ENCODE measurements at places on chromosomes 1 and 21.
A peak's percentile ranks its signal among the peaks of the same experiment; 100 is the strongest.

DNA sequence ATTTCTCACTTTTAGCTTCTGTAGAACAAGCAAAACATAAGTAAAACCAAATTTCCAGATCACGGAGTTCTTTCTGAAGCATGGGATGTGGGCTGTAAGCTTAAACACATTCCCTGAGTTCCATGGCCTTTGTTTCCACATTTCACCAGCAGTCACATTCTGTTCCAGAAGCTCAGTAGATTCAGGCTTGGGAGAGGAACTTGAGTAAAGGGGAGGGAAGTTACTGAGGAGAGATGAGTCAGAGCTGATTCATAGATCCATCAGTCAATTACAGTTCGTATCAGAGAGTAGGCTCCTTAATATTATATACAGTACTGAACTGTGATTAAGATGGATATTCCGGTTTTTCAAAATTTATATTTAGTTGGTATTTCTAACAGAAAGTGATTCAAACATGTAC, 614.3 kb downstream of the NCAM2 start:
- DNase-seq: no peak

DNA sequence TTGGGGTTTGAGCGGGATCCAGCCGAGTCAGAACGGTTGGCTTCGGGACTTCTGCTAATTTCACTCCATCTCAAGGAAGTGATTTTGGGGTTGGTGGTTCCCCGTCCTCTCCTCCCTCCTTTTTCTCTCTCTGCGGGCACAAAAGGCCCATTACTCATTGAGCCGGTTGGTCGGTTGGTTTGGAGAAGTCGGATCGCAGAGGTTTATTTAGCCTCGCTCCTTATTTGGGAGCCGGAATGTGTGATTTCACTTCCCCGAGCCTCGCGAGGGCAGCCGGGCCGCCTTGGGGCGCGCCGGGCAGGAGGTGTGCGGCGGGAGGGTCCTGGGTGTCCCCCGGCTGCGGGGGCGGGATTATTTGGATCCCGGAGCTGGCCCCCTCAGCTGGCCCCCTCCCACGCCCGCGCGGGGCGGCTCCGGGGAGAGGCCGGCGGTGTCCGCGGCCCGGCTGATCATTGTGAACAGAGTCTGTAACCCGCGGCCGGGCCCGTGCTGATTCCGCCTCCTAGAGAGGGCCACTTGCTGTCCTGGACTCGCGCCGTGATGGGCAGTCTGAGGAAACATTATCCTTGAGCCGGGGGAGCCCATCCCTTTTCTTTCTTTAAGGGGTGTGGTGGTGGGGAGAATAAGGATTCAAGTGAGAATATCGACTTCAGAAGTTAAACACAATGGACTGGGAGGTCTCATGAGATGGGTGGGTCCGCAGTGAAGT, 1.2 kb downstream of the MAPKAPK2 start:
- no peak for DNase-seq

DNA sequence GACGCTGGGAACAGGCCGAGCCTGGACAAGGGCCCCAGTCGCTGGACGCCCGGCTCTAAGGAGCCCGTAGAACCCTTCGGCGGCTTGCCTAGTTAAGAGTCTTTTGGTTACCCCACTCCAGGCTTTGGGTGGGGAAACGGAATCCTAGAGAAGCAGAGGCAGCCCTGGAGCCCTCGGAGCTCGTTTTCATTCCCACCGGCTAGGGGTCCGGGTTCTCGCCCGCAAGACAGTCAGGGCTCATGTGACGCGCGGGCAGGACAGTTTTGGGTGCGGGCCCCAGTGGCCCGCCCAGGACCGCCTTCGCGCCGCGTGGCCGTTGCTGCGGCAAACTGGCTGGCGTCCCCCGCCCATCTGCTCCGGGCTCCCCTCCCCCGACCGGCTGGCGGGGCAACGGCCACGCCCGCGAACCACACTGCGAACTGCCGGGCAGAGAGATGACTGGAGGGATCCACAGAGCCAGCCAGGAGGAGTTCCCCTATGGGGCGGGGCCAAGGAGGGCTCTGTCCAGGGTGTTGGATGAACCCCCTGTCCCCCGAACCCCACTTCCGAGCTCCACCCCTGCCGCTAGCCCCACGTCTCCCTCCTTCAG, 829 bp upstream of the HES2 start:
- DNase-seq: no peak

DNA sequence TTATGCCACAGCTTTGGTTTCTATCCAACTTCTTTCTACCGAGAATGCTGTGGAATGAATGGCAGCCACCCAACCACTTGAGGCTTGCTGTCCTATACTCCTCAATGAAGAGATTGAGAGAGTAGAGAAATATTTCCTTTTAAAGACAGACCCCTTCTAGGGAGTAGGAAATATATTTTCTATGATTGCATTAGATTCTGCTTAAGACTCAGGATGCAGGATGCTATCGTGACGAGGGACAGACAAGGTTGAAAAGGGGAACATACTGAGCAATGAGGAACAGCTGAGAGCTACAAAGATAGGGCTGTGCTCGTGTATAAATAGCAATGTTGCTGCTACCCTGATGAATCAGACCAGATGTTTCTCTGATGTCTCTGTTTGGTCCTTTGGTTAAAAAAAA, 7.1 kb upstream of the RASAL2 start:
- no peak for DNase-seq

DNA sequence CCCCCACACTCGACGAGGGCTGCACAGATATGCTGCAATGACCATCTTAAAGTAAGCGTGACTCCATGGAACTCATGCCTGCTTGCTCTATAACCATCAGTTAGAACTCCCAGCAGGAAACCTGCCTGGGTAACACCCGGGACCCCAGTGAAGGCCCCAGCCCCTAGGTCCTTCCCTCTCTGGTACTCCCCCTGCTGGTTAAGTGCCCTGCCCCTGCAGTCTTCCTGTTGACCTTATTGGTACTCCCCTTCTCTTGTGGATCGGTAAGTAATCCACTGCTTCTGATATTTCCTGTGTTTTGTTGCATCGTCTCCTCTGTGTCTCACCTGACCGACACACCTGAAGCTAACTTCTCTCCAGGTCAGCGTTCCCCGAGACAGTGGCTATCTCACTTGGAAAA, 104.8 kb upstream of the COG2 start:
- DNase-seq: no peak

GRCh38 chr1:31959521-31960340, 21.6 kb upstream of the PTP4A2 start:
- DNase-seq: no peak

DNA sequence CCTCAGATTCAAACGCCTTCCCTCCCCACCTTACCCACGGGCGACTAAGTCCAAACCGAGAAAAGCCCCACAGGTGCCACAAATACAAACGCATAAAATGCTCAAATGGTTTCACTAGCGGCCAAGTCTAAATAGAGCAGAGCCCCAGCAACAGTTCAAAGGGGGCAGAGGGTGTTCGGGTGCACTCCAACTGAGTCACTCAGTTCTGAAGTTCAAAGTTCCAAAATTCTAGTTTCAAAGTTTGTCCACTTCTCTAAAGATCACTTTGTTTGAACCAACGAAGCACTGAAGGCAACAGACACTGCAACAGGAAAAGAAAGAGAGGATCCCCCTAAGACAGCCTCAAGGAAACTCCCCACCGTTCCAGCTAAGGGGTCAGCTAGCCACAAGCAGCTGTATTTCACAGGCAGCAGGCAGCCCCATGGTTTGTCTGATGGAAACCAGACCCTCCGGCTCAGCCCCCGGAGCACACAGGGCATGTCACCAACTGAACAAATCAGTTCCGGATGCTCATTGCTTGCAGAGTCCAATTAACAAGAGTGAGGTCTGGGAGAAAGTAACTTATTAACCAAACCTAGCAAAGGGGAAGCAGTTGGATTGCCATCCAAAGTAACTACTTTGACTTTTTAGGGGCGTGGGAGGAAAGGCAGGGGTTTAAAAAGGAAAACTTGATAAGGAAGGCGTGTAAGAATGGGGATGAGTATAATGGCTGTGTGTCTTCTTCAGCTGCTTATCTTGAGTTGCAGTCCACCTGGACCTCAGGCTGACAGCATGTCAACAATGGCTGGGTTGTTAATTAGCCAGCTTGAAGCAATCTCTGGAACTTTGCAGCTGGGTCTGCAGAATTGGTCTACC, 1423.9 kb upstream of the PRMT6 start:
- no peak for DNase-seq

GRCh38 chr1:21165646-21166045, 11.1 kb downstream of the EIF4G3 start:
- no peak for DNase-seq

- no peak for DNase-seq
Observed at GRCh38 chr1:191839891-191840290, 318.4 kb upstream of the RGS18 start.

DNA sequence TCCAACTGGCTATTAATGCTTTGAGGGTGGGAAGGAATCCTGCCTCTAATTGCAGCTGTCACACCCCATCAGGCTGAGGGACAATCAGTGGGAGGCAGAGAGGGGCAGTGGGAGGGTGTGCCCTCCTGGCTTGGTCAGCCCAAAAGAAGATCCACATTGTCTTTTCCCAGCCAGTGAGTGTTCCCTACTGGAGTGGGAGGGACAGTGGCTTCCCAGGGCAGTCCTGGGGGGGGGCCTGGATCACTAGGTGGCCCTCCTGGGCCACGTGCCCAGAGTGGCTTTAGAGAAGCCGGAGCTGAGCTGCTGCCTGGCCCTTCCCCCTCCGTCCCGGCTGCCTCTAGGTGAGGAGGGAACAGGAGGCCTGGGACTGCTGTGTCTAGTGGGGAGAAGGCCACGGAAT, 14.0 kb downstream of the INKA2 start:
- peak; percentile 88 for DNase-seq

GRCh38 chr1:110872745-110873720, at the start of gene CD53:
CD53 (plus strand) TSS chr1:110873148; CDS start chr1:110891409, 18,261 bp downstream.
- no peak for DNase-seq

DNA sequence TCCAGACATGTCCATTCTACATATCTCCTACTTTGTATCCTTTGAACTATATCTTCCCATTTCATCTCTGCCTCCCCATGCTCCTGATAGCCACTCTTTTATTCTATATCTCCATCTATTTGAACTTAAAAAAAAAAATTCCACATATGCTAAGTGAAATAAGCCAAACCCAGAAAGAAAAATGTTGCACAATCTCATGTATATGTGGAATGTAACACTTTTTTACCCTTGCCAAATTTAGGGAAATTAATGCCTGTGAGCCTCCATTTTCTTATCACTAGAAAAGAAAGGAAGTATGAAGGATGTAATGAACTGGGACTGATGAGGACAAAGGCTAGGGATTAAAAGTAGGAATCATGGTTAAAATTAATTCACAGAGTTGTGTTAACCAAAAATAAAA, 53.5 kb downstream of the RGS13 start:
- DNase-seq: no peak

DNA sequence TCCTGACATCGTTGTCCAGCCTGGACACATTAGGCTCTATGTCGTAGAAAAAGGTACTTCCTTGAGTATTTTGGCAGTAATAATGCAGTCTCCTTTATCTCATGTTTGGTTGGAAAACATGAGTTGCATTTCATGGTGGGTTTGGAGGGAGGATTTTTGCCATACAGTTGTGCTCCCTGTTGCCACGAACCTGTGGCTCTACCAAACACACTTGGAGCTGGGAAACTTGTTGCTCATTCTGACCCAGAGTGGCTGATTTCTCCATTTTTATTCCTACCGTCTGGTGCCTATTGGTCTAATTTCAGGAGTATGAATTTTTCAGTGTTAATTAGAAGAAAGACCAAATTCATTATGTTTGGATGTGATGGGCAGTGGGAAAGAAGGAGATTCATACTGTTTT, 50.7 kb downstream of the MPZL1 start:
- DNase-seq: no peak

DNA sequence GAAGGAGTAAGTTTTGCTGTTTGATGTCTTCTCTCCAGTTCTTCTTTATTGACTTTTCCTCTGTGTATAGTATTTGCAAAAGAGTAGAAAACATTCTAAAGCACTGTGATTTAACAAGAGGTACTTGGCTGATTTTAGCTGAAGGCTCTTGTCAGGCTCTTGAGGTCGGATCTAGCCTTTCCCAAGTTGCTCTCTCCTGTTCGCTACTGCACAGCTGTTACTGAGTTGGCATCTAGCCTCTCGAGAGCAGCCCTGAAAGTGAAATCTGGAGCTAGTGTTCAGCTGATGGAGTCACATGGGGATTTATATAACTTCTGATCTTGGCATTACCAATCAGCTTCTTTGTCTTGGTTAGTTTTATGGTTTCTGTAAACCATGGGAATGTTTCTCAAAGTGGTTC, 193.1 kb downstream of the RYR2 start:
- DNase-seq: no peak

- peak; percentile 83 for DNase-seq
Observed at GRCh38 chr1:30373471-30374399, 349.6 kb downstream of the MATN1 start.

- DNase-seq: no peak
Observed at GRCh38 chr1:112906150-112906698, 49.8 kb downstream of the SLC16A1 start.

- no peak for DNase-seq
Observed at GRCh38 chr1:39910263-39910662, 8.5 kb upstream of the MYCL start.

- DNase-seq: no peak
Observed at GRCh38 chr1:31507676-31508530, 68.4 kb upstream of the TINAGL1 start.

- DNase-seq: peak; percentile 92
Observed at GRCh38 chr1:212557739-212558692, 50.5 kb upstream of the ATF3 start.

DNA sequence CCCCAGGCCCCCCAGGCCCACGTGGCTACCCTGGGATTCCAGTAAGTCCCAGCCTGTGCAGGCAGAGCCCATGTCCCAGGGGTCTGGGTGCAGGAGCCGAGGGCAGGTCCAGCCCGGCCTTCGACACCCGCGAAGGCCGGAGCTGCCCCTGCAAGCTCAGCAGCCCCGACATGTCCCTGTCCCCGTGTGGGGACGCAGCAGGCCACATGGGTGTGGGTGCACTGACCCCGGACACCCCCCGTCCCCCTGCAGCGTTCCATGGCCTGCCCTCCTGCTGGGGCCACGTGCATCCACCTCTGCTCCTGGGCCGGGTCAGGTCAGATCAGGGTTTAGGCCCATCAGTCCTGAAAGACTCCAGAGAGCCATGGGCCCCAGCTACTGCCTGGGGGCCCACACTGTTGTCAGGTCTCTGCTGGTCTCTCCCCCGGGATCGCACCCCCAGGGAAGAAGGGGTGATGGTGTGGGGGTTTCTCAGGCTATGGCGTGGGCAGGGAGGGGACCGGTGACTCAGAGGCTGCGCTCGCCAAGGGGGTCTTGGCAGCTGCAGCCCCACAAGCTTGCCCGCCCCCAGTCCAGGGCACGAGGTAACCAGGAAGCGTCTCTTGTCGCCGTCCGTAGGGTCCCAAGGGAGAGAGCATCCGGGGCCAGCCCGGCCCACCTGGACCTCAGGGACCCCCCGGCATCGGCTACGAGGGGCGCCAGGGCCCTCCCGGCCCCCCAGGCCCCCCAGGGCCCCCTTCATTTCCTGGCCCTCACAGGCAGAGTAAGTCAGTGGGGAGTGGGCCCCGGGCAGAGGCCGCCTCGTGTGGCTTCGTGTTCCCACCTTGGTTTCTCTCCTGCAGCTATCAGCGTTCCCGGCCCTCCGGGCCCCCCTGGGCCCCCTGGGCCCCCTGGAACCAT, 37.5 kb downstream of the SLC19A1 start:
- no peak for DNase-seq

Data from mesenteric fat pad (tissue), 1 donor.